ENCODE measurements at places on chromosomes 6 and 20. TPM values are rescaled to one million over a fixed set of nuclear protein-coding genes. Genes with fewer than 3 reads are reported as not detected.
A peak's percentile ranks its signal among the peaks of the same experiment; 100 is the strongest.

The HLA-DQA2 gene
- not detected for total RNA-seq

The BMP7 gene
- total RNA-seq, result not detected

The FOXC1 gene
- not detected for total RNA-seq

The GSTA2 gene
- total RNA-seq, result not detected

The FAM209B gene
- 2.2 TPM for total RNA-seq

The TMC2 gene
- not detected for total RNA-seq

The MICB gene
- 26.3 TPM for total RNA-seq

The BFSP1 gene
- total RNA-seq, result 0.87 TPM

DNA sequence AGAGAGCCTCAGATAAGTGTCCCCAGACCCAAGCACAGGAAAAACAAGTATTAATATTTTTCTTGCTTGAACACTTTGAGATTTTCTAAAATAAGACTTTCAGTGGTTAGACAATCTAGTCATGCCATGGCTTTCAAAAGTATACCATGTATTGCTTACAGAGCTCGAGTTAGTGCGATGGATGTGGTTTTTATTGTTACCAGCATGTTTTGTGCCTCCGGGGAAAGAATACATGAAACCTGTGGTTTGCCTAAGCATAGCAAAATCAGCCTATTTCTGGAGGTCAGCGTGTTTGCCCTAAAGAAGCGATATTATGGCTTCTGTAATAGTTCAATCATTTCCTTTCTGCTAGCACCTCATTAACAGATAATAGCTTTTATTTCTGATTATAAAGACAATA lies 21.6 kb downstream of the RIN2 start:
- H3K27ac ChIP-seq, result no peak overlapping the region
- H3K4me1 ChIP-seq, result no peaks in the 10 kb centered on the region
- H3K36me3 ChIP-seq, result no peaks in the 10 kb centered on the region
- H3K4me3 ChIP-seq, result no peak overlapping the region
- H3K27me3 ChIP-seq, result no peaks in the 10 kb centered on the region

- no peaks in the 10 kb centered on the region for H3K27me3 ChIP-seq
- H3K4me3 ChIP-seq, result no peak overlapping the region
- H3K27ac ChIP-seq, result no peak overlapping the region
- H3K4me1 ChIP-seq, result no peaks in the 10 kb centered on the region
- H3K36me3 ChIP-seq, result no peaks in the 10 kb centered on the region
- DNase-seq, result peak; percentile 16
Measured at GRCh38 chr6:118963003-118963402, 28.0 kb upstream of the MCM9 start.

- H3K27me3 ChIP-seq, result no peaks in the 10 kb centered on the region
- no peaks in the 10 kb centered on the region for H3K4me1 ChIP-seq
- no peak for DNase-seq
- H3K4me3 ChIP-seq, result no peak overlapping the region
- no peaks in the 10 kb centered on the region for H3K36me3 ChIP-seq
Measured at GRCh38 chr20:11035211-11035610, 361.4 kb upstream of the JAG1 start.

DNA sequence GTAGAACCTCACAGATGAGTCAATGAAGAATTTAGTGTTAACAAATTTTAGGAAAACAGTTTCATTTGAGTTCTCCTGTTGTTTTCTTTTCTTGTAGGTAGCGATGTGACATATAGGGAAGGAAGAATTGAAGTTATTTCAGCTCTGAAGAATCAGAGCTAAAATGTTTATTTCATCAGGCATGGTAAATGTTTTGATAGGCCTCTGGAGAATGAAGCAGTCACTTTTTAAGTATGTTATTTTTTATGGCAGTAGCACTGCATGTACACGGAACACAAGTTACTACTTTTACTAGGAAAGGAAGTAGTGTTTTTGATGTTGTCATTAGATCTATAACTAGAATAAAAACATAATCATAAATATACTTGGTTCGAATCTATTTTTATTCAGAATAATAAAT lies 1357.3 kb upstream of the CITED2 start:
- H3K4me3 ChIP-seq, result no peak overlapping the region
- no peak overlapping the region for H3K27ac ChIP-seq
- H3K36me3 ChIP-seq, result no peaks in the 10 kb centered on the region

- no peaks in the 10 kb centered on the region for H3K27me3 ChIP-seq
- H3K27ac ChIP-seq, result no peak overlapping the region
- H3K4me1 ChIP-seq, result no peaks in the 10 kb centered on the region
Measured at GRCh38 chr20:57048027-57048869, 218.2 kb downstream of the BMP7 start.

- peak overlapping the region; percentile 53 for H3K4me3 ChIP-seq
- H3K27ac ChIP-seq, result peak overlapping the region; percentile 91
- H3K27me3 ChIP-seq, result no peaks in the 10 kb centered on the region
- H3K4me1 ChIP-seq, result peaks cover 70% of the 10 kb centered on the region
- DNase-seq, result peak; percentile 78
Measured at GRCh38 chr6:158854214-158855101, 35.3 kb upstream of the EZR start.

GRCh38 chr6:114276783-114277182 lies 66.0 kb downstream of the HS3ST5 start:
- no peaks in the 10 kb centered on the region for H3K27me3 ChIP-seq
- H3K36me3 ChIP-seq, result no peaks in the 10 kb centered on the region
- DNase-seq, result no peak
- H3K27ac ChIP-seq, result no peak overlapping the region
- no peak overlapping the region for H3K4me3 ChIP-seq

GRCh38 chr6:159525445-159526025 lies 167.5 kb downstream of the SOD2 start:
- no peaks in the 10 kb centered on the region for H3K4me1 ChIP-seq
- no peaks in the 10 kb centered on the region for H3K27me3 ChIP-seq
- H3K36me3 ChIP-seq, result no peaks in the 10 kb centered on the region
- no peak for DNase-seq

DNA sequence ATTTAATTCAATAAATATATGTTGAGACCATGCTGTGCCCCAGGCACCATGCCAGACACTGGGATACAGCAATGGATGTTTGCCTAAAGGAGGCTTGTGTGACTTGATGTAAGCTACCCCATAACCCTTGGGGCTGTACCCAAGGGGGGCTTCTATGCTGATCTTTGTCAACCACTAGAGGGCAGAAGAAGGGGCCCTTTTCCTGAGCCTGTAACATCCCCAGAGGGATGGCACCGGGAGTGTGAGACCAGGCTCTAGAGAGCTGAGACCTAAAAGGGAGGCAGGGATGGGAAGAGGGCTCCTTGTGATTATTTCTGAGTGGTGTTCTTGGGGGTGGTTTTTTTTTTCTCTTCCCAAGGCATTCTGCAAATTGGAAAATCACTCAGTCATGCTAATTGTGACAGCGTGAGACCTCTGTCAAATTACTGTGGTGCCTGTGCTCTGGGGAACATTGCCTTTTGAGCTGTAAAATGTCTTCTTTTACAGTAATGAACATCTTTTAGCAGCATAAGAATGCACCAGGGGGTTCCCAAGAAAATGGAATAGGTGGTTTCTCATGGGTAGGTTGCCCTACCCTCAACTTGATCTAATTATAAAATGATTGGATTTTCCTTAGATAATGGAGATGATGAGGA lies 138.7 kb upstream of the SLC24A3 start:
- H3K4me1 ChIP-seq, result no peaks in the 10 kb centered on the region
- H3K27ac ChIP-seq, result no peak overlapping the region
- no peak overlapping the region for H3K4me3 ChIP-seq

DNA sequence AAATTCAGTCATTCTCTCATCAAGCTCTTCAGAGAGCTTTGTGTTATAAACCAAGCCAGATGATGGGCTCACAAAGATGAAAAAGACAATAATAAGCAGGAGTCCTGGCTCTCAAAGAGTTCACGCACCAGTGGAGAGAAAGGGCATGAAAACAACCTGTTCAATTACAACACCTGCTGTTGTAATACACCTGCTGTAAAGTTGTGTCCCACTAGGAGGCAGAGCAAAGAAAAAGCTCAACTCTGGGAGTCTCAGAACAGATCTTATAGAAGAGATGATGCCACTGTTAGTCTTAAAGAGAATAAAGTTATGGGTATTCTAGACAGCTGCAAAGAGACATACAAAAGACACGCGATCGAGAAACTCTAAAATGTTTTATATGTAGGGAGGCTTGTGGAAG lies 100.6 kb downstream of the DCDC2 start:
- no peak overlapping the region for H3K4me3 ChIP-seq
- H3K27ac ChIP-seq, result no peak overlapping the region
- DNase-seq, result no peak
- no peaks in the 10 kb centered on the region for H3K4me1 ChIP-seq

GRCh38 chr6:75287424-75287823 lies 2.8 kb upstream of the TMEM30A start:
- no peak overlapping the region for H3K4me3 ChIP-seq
- peaks cover 38% of the 10 kb centered on the region for H3K4me1 ChIP-seq
- no peak for DNase-seq

DNA sequence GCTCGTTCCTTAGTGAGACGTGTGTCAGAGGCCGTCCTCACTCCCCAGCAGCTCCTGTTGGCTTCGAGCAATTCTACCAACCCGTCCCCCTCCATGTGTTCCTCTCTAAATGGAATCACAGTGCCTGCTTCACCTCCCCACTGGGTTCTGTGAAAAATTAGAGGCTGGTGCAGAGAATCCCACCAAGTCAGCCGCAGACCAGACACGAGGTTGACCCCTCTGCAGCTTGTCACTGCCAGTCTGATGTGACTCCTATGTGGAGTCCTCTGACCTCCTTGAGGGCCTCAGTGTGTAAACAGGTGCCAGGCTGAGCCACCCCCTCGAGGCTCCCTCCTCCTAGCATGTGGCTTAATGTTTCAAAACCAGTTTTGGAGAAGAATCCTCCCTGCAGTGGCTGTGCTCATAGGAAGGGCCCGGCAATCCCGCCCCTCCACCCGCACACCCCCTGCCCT lies 12.6 kb upstream of the IRF4 start:
- DNase-seq, result no peak
- H3K4me3 ChIP-seq, result no peak overlapping the region
- no peaks in the 10 kb centered on the region for H3K4me1 ChIP-seq
- H3K36me3 ChIP-seq, result no peaks in the 10 kb centered on the region
- no peaks in the 10 kb centered on the region for H3K27me3 ChIP-seq
- no peak overlapping the region for H3K27ac ChIP-seq

DNA sequence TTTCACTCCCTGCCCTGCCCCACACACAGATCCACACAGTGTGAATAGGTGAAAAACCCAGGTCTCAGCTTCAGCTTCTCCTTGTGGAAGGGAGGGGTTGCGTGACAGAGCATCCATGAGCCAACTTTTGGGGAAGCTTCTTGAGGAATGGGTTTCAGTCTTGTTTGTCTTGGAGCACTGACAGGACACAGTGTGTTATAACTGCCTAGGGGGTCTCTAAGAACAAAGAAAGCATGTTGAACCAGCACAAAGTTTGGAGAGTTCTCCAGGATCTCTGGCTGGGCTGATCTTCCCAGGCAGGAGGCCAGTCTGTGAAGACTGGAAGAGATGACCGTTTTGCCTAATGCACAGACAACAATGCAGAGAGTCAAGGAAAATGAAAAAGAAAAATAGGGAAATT lies 164.5 kb downstream of the COL12A1 start:
- no peak for DNase-seq
- no peaks in the 10 kb centered on the region for H3K36me3 ChIP-seq
- no peaks in the 10 kb centered on the region for H3K27me3 ChIP-seq
- no peaks in the 10 kb centered on the region for H3K4me1 ChIP-seq

- H3K27ac ChIP-seq, result no peak overlapping the region
- peak; percentile 6 for DNase-seq
- H3K4me3 ChIP-seq, result no peak overlapping the region
- no peaks in the 10 kb centered on the region for H3K27me3 ChIP-seq
Measured at GRCh38 chr6:24126586-24127192, 674 bp downstream of the NRSN1 start.

DNA sequence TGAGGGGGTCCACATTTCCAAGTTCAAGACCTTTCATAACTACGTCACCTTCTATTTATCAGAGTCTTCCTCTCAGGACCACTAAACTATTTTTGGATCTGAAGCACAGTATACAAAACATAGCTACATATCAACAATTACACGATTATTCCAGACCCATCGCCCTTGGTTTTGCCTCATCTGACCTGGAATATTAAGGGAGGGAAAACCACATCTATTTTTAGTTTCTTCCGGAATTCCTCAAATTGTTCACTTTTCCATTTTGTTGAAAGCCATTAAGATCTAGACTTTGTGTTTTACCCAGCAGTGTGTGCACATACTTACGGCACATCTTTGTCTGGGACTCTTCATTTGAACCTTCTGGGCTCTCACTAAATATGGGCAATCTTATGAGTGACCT lies 12.0 kb upstream of the ADGRF5 start:
- H3K36me3 ChIP-seq, result no peaks in the 10 kb centered on the region
- no peak overlapping the region for H3K4me3 ChIP-seq
- no peaks in the 10 kb centered on the region for H3K27me3 ChIP-seq
- H3K27ac ChIP-seq, result no peak overlapping the region

DNA sequence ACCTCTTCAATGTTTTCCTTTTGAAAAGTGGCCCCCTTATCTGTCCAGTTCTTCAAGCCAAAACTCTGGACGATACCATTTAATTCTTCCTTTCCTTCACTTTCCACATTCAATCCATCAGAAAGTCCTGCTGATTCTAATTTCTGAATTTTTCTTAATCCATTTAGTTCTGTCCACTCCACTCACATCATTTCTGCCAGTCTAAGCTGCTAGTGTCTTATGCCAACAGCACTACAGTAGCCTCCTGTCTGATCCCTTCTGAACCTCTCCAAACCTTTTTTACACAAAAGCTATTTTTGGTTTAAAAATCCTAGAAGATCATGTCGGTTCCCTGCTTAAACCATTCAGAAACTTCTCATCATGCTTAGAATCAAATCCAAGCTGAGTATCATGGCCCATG lies 24.5 kb upstream of the SNAP25 start:
- H3K4me1 ChIP-seq, result no peaks in the 10 kb centered on the region
- H3K36me3 ChIP-seq, result no peaks in the 10 kb centered on the region
- DNase-seq, result no peak
- no peak overlapping the region for H3K4me3 ChIP-seq

GRCh38 chr6:158645064-158646022 lies 800 bp upstream of the DYNLT1 start:
- peak overlapping the region; percentile 85 for H3K4me3 ChIP-seq
- peaks cover 54% of the 10 kb centered on the region for H3K4me1 ChIP-seq
- peak; percentile 63 for DNase-seq
- H3K36me3 ChIP-seq, result peaks cover 6% of the 10 kb centered on the region
- H3K27me3 ChIP-seq, result no peaks in the 10 kb centered on the region

- H3K27ac ChIP-seq, result peak overlapping the region; percentile 91
- peak overlapping the region; percentile 14 for H3K4me3 ChIP-seq
- DNase-seq, result peak; percentile 78
Measured at GRCh38 chr20:62922451-62922921, 3.8 kb downstream of the DIDO1 start.
